ENCODE measurements at places on chromosomes 2 and 18.

DNA sequence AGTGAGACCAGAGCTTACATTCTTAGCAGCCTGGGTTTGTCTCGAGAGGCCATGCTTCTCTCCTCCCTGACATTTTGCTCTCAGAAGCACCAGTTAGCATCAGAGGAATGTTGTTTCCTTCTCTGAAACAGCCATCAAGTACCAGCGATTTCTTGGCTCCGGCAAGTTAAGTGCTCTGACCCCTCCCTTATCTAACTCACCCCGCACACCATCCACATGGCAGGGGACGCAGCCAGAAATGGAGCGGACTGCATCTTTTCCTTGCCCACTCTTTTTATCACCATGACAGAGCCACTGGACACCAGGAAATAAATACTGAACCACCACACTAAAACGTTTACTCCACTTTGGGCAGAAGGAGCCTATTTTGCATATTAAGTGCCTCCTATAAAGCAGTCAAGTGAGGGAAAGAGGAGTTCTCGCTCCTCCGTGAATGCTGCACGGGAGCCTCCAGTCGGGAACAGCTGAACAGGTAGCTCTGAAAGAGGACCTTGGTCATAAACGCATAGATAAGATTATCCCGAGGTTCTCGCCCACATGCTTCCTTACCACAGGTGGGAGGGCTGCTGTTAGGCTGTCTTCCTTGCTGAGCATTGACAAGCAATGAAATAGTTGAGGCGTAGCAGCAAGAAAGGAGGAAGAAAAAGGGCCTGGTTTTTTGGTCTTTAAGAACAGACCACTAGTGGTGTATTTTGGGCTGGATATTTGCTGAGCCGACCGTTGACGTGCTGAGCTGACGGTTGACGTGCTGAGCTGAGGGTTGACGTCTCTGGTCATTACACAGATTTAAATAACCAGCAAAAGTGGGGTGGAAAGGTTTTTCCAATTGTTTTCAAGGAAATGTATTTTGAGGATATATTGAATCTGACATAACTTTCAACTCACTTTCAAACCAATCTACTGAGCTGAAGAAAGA, 71.4 kb upstream of the ITGB6 start:
- peak overlapping the region; percentile 94 for H3K27ac ChIP-seq
- peak; percentile 31 for DNase-seq
- H3K4me3 ChIP-seq = peak overlapping the region; percentile 36
- no peaks in the 10 kb centered on the region for H3K36me3 ChIP-seq
- peaks cover 3% of the 10 kb centered on the region for H3K4me1 ChIP-seq

GRCh38 chr2:232444409-232445148, 11.4 kb upstream of the ALPI start:
- H3K4me1 ChIP-seq = no peaks in the 10 kb centered on the region
- no peak overlapping the region for H3K4me3 ChIP-seq
- no peak for DNase-seq
- H3K27me3 ChIP-seq = no peaks in the 10 kb centered on the region
- no peaks in the 10 kb centered on the region for H3K36me3 ChIP-seq
- no peak overlapping the region for H3K27ac ChIP-seq

GRCh38 chr2:129766374-129766993, 213.0 kb upstream of the RAB6C start:
- H3K36me3 ChIP-seq = no peaks in the 10 kb centered on the region
- no peak overlapping the region for H3K27ac ChIP-seq
- H3K4me1 ChIP-seq = no peaks in the 10 kb centered on the region
- no peak for DNase-seq

DNA sequence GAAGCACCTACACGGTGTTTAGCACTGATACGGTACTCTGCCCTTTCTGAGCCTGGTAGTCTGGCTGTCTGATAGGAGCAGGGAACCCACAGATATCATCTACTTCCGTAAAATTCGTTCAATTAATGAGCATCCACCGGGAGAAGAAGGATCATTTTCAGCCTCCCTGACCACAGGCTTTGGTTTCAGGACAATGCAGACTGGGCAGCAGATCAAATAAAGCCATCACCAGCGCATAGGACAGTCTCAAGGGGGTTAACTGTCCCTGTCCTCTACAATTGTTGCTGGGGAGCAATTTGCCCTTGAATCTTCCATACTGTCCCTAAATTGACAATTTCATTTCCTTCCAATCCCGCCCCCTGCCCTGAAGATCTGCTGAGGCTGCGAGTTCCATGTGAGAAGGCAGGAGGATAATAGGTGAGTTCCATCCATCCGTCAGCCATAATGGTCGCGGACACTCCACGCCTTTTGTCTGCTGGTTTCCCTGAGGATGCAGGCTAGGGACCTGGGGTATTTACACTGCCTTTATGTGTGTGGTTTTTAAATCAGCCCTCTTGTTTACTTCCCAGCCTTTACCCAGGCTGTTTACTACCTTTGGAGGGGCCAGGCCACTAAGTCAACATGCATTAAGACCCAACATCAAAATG, 110.0 kb downstream of the MYCN start:
- H3K4me3 ChIP-seq = no peak overlapping the region
- no peaks in the 10 kb centered on the region for H3K36me3 ChIP-seq
- H3K4me1 ChIP-seq = no peaks in the 10 kb centered on the region
- no peaks in the 10 kb centered on the region for H3K27me3 ChIP-seq
- DNase-seq = no peak

- no peak for DNase-seq
- H3K4me1 ChIP-seq = no peaks in the 10 kb centered on the region
Observed at GRCh38 chr18:42268798-42269197, 313.8 kb downstream of the PIK3C3 start.

- no peaks in the 10 kb centered on the region for H3K36me3 ChIP-seq
- no peak for DNase-seq
- H3K27ac ChIP-seq = no peak overlapping the region
- no peak overlapping the region for H3K4me3 ChIP-seq
- H3K27me3 ChIP-seq = no peaks in the 10 kb centered on the region
- H3K4me1 ChIP-seq = no peaks in the 10 kb centered on the region
Observed at GRCh38 chr2:48439102-48439501, 90.9 kb upstream of the STON1 start.
